ENCODE measurements at places on chromosomes 3 and 15.

DNA sequence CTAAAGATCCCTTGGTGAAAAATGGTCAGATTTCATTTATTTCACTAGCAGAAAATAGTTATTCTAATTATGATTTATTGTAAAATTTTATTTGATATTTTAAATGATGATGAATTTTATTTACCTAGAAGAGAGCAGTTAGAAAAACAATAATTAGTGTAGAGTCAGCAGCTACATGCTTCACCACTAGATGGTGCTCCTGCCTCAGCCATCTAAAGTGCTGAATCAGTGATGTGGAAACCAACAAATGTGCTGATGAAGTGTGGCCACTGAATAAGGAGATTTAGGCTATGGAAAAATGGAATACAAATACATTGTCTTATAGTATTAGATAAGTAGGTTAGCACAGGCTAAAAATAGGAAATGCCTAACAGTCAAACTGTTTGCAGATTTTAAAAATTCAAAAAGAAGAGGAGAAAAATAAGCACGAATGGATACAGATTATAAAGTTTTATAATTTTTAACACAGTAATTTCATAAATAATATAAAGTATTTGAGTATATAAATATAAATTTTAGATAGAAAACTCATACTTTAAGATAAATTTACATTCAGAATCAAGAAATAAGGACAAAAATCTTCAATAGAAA lies 109.8 kb downstream of the PPP2R3A start:
- peak; percentile 47 for DNase-seq

GRCh38 chr3:195150181-195151118 lies 120.5 kb downstream of the XXYLT1 start:
- peak; percentile 37 for DNase-seq

GRCh38 chr15:40100123-40100946 lies 8.3 kb downstream of the BMF start:
- DNase-seq: no peak

DNA sequence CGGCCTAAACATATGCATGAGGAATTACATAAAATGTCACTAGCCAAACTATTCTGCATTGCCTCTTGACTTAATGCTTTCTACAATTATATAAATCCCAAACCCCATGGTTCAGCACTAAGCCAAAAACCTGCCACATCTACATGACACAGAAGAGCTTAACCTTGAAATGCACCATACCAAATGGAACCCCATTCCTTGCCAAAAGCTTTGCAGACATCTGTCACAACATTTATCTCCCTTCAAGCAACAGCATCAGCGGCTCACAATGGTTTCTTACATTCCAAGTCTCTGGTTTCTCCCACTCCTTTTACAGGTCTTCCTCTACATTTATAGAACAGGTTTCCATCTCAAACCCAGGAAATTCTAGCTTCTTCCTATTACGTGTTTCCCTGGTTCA lies 58.4 kb upstream of the GYG1 start:
- no peak for DNase-seq

DNA sequence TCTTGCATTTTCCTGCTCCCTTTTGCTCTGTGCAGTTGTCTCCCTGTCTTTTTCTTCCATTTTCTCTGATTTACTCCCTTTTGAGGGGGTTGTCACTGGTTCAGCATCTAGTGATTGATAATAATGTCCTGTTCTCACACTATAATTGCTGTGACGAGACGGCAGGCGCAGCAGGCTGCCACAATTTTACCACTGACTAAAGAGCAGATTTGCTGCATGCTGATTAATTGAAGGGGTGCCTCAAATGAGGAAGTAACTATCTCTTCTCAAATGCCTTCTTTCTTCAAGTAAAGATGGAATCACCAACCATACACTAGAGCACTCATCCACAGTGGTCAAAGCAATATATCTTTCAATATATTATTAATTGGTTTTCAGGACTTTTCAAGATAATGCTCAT lies 219.3 kb downstream of the CBLB start:
- no peak for DNase-seq

GRCh38 chr15:80434926-80435720 lies 30.9 kb downstream of the ARNT2 start:
- no peak for DNase-seq

GRCh38 chr15:90679959-90680358 lies 37.2 kb upstream of the BLM start:
- no peak for DNase-seq

GRCh38 chr3:126159476-126159875 lies 20.9 kb downstream of the ALDH1L1 start:
- DNase-seq: no peak

Data from iPS-NIHi11 (cell line).